ENCODE measurements at places on chromosomes 12 and 14.

DNA sequence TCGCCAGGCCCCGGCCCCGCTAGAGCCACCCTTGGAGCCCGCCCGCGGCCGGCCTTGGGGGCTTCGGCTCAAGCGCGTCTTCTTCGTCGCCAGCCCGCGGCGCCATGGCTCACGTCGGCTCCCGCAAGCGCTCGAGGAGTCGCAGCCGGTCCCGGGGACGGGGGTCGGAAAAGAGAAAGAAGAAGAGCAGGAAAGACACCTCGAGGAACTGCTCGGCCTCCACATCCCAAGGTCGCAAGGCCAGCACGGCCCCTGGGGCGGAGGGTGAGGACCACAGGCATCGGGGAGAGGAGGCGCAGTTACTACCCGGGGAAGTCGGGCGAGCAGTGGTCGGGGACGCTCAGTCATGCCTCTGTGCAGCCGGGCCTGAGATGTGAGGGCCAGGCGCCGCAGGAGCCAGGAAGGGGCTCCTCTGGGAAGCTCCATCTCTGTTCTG, 573 bp downstream of the ARL6IP4 start:
- DNase-seq: no peak

DNA sequence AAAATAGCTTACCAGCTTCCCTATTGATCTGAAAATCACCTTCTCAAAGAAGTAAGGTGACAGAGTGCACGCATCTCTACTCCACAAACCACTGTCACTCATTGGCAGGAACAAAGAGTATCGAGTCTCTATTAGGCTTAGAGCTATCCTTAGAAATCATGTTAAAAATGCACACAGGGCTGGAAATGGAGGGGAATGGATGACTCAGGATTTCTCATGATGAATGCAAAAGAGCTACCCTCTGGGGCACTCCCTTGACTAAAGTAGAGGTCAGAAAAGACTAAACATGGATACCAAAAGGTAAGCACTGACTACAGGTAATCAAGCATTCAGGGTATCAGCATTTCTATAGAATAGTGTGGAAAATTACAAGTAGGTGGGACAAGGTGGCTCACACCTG, 96.1 kb upstream of the ANO4 start:
- no peak for DNase-seq

GRCh38 chr12:16218234-16218633, 59.3 kb downstream of the SLC15A5 start:
- DNase-seq: no peak

DNA sequence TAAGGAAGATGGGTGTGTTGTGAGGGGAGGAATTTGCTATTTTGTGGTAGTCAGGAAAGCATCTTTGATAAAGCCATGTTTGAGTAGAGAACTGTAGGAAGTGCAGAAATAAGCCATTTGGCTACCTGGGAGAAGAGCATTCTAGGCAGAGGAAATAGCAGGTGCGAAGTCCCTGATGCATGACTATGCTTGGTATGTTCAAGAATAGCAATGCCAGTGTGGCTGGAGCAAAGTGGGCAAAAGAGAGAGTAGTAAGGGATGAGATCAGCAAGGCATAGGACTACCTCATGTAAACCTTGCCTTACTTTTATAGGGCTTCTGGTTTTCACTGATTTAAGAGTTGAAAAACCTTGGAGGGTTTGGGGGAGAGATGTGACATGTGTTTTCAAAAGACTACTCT, 365.5 kb upstream of the GARIN6 start:
- DNase-seq: no peak

- DNase-seq: peak; percentile 2
Measured at GRCh38 chr12:1922075-1922709, 3.7 kb upstream of the CACNA2D4 start.

- peak; percentile 64 for DNase-seq
Measured at GRCh38 chr12:121465921-121466793, 66.2 kb downstream of the RNF34 start.

DNA sequence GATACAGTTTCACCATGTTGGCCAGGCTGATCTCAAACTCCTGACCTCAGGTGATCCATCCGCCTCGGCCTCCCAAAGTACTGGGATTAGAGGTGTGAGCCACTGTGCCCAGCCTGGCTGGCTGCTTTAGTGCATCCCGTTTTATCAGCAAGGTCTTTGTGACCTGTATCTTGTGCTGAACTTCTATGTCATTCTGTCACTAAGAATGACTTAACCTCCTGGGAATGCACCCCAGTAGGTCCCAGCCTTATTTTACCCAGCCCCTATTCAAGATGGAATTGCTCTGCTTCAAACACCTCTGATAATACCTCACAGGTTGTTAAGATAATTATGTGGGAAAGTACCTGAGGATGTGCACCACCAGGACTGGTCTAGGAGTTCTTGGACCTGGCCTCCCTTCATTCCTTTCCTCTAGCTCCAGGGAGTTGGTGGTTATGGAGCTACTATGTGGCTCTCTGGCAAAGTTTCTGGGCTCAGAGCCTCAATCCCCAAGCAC, 26.1 kb upstream of the JPH4 start:
- DNase-seq: no peak

DNA sequence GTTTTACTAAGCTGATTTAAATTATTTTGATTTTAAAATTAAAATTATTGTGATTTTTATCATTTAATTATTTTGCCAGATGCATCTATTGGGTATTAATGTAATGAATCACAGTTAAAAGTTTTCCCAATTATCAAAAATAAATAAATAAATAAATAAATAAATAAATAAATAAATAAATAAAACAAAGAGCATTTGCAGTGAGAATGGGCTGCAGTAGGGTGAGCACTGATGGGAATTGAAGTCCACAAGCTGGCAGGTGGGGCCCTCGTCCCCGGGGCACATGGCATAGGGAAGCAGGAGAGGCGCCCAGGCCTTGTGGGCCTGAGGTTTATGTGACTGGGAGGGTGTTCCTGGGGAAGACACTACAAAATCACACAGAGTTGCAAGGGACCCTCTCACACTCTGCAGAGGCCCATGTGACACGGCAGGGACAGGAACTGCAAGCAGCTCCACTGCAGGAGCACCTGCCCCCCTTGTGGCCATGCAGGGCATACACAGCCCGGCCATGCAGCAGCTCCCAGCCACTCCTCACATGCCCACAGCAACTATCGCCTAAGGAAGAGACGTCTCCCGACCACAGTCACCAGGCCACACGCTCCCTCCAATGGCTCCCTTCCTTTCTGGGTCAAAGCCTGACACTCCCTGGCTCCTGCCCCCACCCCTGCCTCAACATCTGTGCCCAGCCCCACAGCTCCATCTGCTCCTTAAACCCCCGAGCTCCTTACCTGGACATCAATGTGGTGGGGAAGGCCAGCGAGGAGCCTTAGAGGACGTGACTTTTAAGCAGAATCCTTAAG, 256.3 kb upstream of the SFSWAP start:
- DNase-seq: no peak

- DNase-seq: no peak
Measured at GRCh38 chr14:59197695-59198262, 9.3 kb downstream of the DAAM1 start.

DNA sequence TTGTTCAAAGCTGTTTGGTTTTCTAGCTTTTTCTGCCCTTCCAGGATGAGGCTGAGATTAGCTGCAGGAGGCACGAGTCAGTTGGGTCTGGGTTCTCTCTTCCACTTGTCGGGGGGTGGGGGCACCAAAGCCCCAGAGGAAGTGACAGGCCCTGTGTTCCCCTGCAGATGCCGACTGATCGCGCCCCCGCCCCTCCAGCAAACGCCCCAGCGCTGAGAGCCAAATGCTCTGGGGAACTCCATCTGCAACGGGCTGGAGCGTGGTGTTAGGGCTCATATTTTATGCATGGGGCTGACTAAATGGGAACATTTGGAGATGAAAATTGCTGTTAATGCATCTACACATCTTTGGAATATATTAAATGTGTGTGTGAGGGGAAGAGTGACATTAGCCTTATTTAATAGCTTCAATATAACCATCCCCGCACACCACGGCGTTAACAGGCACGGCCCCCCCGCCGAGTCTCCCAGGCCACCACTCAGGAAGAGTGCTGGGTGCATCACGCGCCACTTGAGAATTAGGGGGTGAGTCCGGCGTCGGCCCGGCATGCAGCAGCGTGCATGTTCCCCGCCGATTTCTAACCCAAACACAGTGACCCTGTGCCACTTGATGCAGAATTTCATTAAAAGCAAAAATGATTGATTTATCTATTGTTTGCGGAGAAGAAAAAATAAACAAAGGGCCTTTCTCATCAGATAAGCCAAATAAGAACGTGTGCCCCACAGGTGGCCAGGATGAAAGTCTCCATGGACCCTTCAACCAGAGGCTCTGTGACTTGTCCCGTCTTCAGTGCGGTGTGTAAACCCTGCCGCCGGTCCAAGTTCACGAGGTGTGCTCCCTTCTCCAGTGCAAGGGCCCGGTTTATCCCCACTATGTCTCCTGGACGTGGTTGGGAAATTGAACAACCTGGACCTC, 165.0 kb upstream of the RTL1 start:
- no peak for DNase-seq

DNA sequence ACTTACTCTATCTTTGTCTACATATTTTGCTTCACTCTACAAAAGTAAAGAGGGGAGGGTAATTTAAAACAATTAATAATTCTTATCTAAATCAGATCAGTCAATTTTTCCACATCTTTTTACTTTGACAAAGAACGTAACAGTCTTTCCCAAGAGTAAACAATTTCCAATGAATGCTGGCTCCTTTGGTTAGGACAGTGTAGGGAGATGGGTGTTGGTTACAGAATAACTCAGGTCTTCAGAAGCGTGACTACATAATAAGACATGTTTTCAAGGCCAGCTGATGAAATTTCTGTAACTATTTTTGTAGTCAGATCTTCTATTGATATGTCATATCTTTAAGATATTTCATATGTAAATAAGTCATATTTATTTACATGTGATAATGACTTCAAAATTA, 183.0 kb upstream of the CAND1 start:
- no peak for DNase-seq
